Esophagus squamous epithelium (tissue), 5 donors: ENCODE measurements at places on chromosomes 7 and 10.

DNA sequence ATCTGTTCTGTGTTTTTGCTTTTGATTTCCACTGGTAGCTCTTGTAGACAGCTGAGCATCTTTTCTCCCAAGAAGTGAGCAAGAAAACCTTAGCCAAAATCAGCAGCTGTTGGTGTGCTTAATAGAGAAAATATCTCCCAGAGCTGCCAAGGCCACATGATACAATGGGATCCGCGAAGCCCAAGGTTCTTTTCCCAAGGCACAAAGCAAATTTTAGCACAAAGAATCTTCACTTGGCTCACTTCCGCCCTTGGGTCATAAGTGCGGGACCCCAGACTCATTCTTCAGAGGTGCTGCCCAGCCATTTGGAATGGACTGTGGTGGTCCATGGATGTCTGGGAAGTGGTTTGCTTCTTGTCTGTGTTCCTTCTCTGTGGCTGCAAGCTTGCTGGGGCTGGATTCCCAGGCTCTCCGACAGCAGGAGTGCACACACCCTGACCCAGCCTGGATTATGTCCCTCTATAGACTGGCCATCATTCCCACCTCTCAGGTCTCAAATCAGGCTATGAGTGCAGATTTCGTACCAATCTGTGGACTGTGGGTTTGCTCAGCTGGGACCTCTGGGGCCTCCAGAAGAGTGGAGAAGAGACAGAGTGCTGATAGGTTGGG, 93.0 kb upstream of the TMEM72 start:
- DNase-seq: no peak

DNA sequence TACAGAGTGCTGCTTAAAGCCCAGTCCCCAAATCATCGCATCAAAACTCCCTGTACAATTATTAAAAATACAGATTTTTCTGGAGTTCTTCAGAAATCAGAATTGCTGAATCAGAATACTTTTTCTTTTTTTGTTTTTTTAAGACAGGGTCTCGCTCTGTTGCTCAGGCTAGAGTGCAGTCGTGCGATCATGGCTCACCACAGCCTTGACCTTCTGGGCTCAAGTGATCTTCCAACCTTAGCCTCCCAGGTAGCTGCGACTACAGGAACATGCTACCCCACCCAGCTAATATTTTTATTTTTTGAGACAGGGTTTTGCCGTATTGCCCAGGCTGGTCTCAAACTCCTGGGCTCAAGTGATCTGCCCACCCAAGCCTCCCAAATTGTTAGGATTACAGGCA, 3.9 kb downstream of the BBIP1 start:
- DNase-seq: no peak

- DNase-seq: no peak
These were observed 34.9 kb downstream of the INSYN2A start for GRCh38 chr10:127161482-127161881.

DNA sequence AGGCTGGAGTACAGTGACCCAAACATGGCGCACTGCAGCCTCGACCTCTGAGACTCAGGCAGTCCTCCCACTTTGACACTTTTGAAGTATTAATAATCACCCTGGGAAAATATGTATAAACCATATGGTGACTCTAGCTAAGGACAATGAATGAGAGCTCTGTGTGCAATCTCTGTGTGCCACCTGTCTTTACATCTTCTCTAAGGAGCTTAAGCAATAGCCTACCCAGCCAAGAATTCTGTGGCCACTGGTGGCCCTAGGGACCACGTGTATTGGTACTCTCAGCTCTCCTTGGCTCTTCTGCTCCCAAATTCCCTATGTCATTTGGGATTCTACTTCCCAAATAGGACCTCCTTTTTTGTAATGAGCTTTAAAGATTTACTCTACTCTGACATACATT, 23.7 kb downstream of the FGF8 start:
- DNase-seq: no peak
